HS-5 (cell line): ENCODE measurements at places on chromosomes 13 and 19.

DNA sequence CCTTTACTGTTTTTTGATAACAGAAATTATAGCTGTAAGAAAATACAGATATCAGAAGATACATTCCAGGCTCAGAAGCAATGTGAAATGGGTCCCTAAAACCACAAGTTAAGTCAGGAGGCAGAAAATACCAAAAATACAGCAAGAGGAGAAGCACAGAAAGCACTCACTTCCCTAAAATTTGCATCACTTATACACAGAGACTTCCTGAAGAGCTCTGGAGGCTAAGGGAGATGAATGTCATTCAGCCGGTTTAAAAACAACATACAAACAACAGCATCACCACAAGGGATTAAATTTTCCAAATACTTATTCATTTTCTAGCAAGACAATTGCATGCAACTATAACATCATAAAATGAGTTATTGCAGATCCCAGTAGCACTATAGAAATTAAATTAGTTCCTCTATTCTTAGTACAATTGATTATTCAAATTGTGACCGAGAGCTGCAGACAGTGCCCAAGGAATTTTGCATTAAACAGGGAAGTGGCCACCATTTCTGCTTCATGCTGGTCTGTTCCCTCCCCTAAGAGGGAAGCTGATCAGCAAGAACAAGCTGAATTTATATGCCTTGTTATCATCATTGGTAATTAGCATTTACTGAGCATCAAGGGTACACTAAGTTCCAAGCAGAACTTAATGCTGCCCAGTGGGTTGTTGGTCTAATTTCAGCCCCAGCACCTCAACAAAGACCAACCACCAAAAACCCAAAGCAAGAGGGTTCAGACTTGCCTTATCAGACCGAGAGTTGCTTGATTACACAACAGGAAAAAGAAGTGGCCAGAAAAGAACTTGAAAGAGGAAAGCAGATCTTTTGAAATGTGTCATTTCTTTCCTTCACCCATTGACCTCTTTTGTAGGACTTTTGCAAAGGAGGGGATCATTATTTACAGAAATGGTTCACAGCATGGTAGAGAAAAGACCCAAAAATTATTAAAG is 140.7 kb downstream of the KCTD12 start:
- DNase-seq: no peak

GRCh38 chr13:40208517-40208916 is 457.9 kb downstream of the FOXO1 start:
- no peak for DNase-seq

DNA sequence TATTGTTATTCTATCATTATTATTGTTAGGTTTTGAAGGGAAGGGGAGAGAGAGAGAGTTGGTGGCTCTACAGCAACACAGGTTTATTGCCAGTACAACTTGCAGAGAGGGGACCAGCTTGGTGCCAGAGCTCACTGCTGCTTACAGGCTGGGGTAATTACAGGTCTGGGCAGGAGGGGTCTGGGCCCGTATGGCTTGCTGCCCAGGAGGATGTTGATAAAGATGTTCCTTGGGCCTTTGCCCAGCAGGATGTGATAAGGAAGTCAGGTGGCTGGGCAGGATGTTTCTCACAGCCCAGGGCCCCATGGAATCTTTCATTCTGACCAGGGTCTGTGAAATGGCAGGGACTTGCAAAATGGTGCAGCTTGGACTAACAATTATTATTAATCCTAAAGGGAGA is 64.2 kb upstream of the ZNF599 start:
- no peak for DNase-seq

- DNase-seq: no peak
Observed at GRCh38 chr19:4439243-4439642, 18.4 kb downstream of the UBXN6 start.

GRCh38 chr13:23674795-23675640 is 104.8 kb downstream of the TNFRSF19 start:
- peak; percentile 74 for DNase-seq

GRCh38 chr19:41646589-41647204 is 19.8 kb upstream of the CEACAM4 start:
- no peak for DNase-seq

GRCh38 chr19:12936582-12936981 is 1.8 kb upstream of the CALR start:
- no peak for DNase-seq

DNA sequence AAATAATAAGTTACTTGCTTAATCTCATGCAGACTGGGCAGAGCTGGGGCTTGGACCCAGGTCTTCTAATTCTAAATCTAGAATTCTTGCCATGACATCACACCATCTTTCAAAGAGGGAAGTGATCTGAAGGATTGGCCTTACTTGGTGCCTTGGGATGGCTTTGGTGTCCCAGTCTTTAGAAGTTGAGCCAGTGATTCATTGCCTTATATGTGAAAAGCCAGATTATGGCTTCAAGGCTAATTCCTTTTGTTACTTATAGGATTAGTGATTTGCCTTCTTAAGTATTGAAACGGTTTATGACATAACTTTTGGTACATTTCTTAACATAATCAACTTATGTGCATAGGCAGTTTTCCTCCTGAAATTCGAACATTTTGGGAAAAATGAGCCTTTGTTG is 14.9 kb downstream of the COG3 start:
- DNase-seq: no peak

DNA sequence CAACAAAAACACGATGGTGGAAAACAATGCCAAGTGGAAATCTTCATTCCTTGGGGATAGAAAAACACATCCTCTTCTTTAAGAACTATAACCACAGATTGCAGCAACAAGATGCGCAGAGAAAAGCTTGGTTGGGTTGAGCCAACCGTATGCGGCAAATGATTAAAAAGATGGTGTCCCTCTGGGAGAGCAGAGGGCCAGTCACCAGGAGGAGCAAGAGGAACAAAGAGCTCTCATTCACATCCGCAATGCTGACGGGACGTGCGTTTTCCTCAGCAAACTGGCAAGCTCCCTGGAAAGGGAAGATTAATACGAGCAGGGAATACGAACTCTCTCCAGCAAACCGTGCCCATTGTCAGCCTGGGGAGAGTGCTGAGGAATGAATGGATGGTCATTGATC is 141.6 kb downstream of the KATNAL1 start:
- no peak for DNase-seq

DNA sequence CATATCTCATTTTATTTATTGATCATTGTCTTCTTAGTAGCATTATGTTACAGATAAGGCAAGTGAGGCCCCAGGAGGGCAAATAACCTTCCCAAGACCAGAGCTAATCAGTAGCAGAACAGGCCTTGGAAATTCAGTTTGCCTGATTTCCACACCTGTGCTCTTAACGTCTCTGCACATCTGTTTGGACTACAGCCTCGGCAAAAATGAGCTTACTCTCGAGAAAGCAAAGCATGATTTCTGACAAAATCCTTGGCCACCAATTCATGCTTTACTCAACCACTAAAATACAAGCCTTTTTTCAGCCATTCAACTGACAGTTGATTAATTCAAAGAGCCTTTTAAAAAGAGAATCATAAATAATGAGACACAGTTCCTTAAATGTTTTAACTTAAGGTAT is 309.3 kb upstream of the HTR2A start:
- DNase-seq: no peak

DNA sequence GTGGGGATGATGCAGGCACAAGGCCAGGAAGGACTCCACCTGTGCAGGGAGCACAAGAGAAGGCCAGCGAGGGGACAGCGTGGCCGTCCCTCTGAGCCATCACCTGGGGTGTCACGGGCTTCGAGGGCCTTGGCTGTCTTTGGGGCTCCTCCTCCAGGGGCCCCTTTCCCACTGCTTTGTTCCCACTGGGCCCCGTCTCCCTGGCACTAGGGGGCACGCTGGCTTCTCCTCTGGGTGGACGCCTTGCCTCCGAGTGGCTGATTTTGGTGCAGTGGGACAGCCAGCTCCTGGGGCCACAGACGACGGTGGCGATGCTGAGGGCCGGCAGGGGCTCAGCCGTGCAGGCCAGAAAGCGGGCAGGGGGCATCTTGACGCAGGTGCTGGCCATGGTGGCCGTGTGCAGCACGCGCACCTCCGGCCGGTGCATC is 43.2 kb upstream of the GRTP1 start:
- no peak for DNase-seq
